ENCODE measurements at places on chromosomes 11 and 22.

GRCh38 chr11:26835611-26836010 lies 113.8 kb upstream of the SLC5A12 start:
- DNase-seq: no peak
- no peaks in the 10 kb centered on the region for H3K4me1 ChIP-seq
- H3K36me3 ChIP-seq: no peaks in the 10 kb centered on the region
- H3K27ac ChIP-seq: no peak overlapping the region
- H3K27me3 ChIP-seq: no peaks in the 10 kb centered on the region

DNA sequence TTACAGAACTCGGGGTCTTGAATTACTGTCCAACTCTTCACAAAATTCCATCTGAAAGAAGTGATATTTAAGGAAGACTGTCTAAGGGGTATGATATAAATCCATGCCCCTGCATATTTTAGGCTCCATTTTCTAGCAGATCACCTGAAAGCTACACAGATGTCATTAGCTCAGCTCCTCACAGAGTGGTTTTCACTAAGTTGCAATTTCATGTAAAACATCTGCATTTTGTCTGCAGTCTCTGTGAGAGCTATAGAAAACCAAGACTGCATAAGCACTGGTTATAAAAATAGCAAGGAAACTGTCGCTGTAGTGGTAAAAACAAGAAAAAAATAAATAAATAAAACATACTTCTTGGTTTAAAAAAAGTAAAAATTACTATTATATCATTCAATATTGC lies 103.4 kb downstream of the RPL27A start:
- peaks cover 78% of the 10 kb centered on the region for H3K4me1 ChIP-seq
- H3K4me3 ChIP-seq: no peak overlapping the region
- no peaks in the 10 kb centered on the region for H3K27me3 ChIP-seq
- no peak for DNase-seq

DNA sequence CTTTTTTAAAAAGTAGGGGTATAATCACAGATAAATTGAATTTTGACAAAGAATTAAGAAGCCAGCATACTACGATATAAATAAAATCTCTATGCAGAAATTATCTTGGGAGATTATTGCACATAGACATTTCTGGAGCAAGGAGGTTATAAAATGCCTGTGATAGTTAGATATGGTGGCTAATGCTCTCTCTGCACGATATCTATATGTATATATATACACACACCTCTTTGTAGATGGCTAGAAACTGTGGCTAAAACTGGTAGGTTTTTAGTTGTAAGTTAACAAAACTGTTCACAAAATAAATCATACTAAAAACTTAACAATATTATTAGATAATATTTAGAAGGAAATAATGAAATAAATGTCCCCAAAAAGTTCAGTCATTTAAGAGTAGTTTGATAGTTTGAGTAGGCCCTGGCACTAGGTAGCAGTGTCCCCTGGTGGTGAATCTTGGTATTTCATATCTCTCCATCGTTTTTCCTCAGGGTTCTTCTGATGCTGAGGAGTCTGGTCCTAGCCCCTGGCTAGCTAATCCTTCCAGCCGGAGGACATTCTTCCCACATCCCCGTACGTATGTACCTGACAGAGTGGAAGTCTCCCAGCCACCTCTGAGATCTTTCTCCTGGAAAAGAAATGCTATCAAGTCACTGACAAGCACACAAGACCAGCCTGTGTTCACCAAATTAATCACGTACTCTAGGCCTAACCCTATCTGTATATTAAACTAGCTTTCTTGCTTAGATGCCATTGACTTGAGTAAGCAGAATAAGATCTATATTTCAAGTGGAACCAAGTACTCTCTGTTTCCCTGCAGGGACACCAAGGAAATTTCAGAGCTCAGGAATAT lies 32.2 kb downstream of the ART5 start:
- no peak overlapping the region for H3K4me3 ChIP-seq
- peaks cover 19% of the 10 kb centered on the region for H3K4me1 ChIP-seq
- H3K27me3 ChIP-seq: no peaks in the 10 kb centered on the region

DNA sequence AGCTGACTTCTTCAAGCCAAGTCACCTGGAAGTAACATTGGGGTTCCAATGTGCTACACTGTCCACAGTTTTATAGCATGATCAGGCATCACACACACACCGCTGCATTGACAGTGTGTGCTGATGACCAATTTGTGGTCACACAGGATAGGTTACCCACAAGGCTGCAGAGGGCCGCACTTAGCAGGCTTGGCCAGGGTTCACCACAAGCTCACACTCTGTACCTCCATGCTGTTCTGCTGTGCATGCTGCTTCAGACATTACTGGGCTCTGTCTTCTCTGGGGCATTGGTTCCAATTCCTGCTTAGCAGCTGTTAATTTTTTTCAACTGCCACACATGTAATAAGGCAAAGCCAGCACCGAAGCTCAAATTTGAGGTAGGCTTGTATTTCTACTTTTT lies 11.0 kb upstream of the NRIP3 start:
- H3K4me3 ChIP-seq: no peak overlapping the region
- no peaks in the 10 kb centered on the region for H3K36me3 ChIP-seq
- H3K4me1 ChIP-seq: peaks cover 30% of the 10 kb centered on the region
- no peak overlapping the region for H3K27ac ChIP-seq

- H3K36me3 ChIP-seq: no peaks in the 10 kb centered on the region
- peak overlapping the region; percentile 33 for H3K4me3 ChIP-seq
- peak overlapping the region; percentile 18 for H3K27ac ChIP-seq
- H3K4me1 ChIP-seq: peaks cover 12% of the 10 kb centered on the region
Measured at GRCh38 chr11:2151500-2152257, 9.3 kb downstream of the INS start.

GRCh38 chr11:59706518-59707285 lies 6.9 kb downstream of the OR10V1 start:
- DNase-seq: no peak
- no peaks in the 10 kb centered on the region for H3K4me1 ChIP-seq
- H3K36me3 ChIP-seq: no peaks in the 10 kb centered on the region
- no peak overlapping the region for H3K4me3 ChIP-seq

GRCh38 chr11:92890846-92891245 lies 78.6 kb upstream of the MTNR1B start:
- no peaks in the 10 kb centered on the region for H3K4me1 ChIP-seq
- DNase-seq: no peak
- no peak overlapping the region for H3K4me3 ChIP-seq
- H3K36me3 ChIP-seq: no peaks in the 10 kb centered on the region
- H3K27ac ChIP-seq: no peak overlapping the region

- DNase-seq: no peak
- H3K4me3 ChIP-seq: no peak overlapping the region
- no peak overlapping the region for H3K27ac ChIP-seq
- peaks cover 27% of the 10 kb centered on the region for H3K36me3 ChIP-seq
- H3K4me1 ChIP-seq: peaks cover 13% of the 10 kb centered on the region
Measured at GRCh38 chr11:16846305-16846704, 107.9 kb downstream of the C11orf58 start.

- no peak for DNase-seq
- H3K27me3 ChIP-seq: no peaks in the 10 kb centered on the region
- peaks cover 26% of the 10 kb centered on the region for H3K4me1 ChIP-seq
- H3K4me3 ChIP-seq: no peak overlapping the region
- H3K36me3 ChIP-seq: no peaks in the 10 kb centered on the region
Measured at GRCh38 chr22:40385036-40385782, 14.8 kb downstream of the SGSM3 start.

DNA sequence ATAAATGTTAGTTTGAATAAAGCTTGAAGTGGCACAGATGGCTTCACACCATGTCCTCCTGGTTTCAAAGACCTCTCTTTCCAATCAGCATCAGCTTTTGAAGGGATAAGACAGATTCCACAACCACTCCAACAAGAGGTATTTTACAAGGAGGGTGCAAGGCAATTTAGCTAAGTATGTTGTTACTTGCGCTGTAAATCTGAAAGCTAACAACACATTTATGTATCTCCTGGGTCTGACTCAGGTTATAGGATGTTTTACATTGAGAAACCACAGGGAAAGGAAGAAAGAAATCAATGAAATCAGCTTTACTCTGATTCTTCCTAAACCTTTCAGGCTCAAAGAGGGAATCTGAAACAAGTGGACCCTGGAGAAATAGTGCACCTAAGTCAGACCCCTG lies 12.1 kb downstream of the CWC15 start:
- no peaks in the 10 kb centered on the region for H3K4me1 ChIP-seq
- peaks cover 66% of the 10 kb centered on the region for H3K36me3 ChIP-seq
- no peaks in the 10 kb centered on the region for H3K27me3 ChIP-seq

DNA sequence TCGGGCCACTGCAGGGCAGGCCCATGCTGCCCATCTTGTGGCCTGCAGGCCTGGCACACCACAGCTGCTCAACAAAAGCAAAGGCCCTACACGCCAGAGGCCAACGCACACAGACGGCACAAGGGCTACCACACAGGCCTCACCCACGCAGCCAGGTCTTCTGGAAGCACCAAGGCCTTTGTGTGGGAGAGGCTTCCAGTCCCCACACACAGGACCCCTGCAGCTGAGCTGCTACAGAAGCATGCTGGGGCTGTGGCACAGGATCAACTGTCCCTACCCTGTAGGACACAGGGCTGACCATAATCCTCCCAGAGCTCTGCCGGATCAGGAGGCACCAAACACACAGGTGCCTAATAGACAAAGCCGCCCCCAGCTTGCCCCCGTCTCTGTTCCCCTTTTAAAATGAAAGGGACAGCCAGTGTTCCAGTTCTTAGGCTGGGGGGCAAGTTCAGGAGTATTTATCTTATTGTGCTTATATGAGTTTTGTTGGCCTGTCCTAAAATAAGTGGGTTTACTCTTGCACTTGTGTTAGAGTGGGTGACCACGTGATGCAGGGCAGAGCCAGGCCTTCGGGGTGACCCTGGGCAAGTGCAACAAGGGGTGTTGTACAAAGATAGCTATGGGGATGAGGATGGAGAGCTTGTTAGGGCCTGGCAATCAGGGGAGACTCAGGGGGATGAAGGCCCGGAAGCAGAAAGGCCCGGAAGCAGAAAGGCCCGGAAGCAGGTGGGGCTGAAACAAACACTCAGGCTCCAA lies 5.4 kb downstream of the TTLL12 start:
- no peak for DNase-seq
- no peaks in the 10 kb centered on the region for H3K27me3 ChIP-seq
- H3K36me3 ChIP-seq: peaks cover 12% of the 10 kb centered on the region
- no peak overlapping the region for H3K27ac ChIP-seq
- peaks cover 18% of the 10 kb centered on the region for H3K4me1 ChIP-seq
- no peak overlapping the region for H3K4me3 ChIP-seq

DNA sequence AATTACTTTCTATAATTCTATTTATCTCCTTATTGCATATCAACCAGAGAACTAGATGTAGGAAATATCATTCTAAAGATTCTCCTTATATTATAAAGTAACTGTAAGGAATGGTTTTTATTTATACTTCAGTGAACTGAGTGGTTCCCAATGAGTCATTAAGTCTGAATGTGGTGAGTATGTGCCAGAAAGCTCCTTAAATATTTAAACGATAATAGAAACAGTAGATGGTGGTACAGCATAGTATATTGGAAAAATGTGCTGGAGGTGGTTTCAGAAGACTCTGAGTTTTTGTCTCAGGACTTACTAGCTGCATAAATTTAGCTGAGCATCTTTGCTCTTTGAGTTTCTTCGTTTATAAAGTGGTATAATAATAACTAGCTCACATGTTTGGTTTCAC lies 653.5 kb downstream of the FAM181B start:
- no peak for DNase-seq
- no peaks in the 10 kb centered on the region for H3K36me3 ChIP-seq
- no peaks in the 10 kb centered on the region for H3K4me1 ChIP-seq
- no peak overlapping the region for H3K4me3 ChIP-seq

- H3K27ac ChIP-seq: no peak overlapping the region
- H3K4me1 ChIP-seq: no peaks in the 10 kb centered on the region
- no peaks in the 10 kb centered on the region for H3K36me3 ChIP-seq
- H3K4me3 ChIP-seq: no peak overlapping the region
- no peak for DNase-seq
- H3K27me3 ChIP-seq: peaks cover 77% of the 10 kb centered on the region
Measured at GRCh38 chr11:70913715-70914231, 338.6 kb downstream of the SHANK2 start.

DNA sequence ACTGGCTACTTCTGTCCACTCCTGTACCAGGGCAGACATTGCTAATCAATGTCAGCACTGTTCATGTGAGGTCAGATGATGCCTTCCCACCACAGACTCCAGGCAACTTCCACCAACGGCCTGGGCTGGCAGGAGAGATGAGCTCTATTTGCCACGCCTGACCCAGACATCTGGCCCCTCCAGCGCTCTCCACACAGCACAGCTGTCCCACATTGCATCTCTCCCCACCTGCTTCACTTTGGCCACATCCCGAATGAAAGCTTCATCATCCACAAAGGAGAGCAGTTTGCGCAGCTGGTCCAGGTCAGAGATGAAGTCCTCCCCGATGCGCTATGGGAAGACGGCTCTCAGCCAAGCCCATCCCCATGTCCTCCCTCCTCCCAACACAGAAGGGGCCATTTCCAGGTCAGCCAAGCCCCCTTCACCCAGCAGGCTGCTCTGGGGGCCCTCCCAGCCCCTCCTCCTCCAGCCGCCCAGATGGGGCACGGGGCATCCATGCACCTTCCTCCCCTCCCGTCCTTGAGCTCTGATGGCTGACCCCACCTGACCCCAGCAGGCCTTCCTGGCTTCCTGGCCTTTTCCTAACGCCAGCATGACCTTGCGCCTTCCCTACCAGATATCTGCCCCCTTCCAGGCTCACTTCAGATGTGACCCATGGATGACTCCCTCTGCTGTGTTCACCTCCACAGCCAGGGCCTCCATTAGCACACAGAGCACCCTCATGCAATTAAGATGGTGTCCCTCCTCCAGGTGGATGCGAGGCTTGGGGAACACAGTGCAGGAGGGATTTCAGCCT lies 7.4 kb downstream of the PYGM start:
- no peak for DNase-seq
- H3K4me1 ChIP-seq: peaks cover 6% of the 10 kb centered on the region
- no peak overlapping the region for H3K4me3 ChIP-seq
- no peak overlapping the region for H3K27ac ChIP-seq

- H3K36me3 ChIP-seq: no peaks in the 10 kb centered on the region
- no peak for DNase-seq
- peaks cover 9% of the 10 kb centered on the region for H3K4me1 ChIP-seq
- H3K27me3 ChIP-seq: no peaks in the 10 kb centered on the region
- no peak overlapping the region for H3K27ac ChIP-seq
Measured at GRCh38 chr11:63558459-63559157, 4.6 kb downstream of the PLAAT2 start.

DNA sequence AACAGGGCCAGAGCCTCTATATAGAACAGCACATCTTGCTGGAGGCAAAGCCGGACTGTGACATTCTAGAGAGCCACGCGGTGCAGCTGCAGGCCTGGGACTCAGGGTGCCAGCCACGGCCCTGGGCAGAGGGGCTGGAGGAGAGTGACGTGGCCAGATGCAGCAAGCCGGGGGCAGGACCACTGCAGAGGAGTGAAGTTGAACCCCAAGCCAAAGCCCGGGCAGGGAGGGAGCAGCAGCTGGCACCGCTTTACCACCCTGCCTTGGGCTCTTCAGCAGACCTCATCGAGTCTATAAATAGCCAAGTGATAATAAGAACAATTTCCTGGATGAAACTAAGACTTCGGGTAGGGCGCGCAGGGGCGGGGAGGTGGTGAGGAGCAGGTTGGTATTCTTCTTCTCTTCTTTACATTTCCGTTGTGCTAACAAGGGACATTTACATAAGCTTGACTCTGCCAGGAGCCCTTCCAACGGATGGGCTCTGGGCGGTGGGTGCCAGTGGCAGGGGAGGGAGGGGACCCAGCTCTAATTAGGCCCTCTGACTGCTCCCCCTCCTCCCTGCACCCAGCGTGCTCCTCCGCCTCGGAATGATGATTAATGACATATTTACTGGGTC lies 110.2 kb downstream of the ST3GAL4 start:
- no peaks in the 10 kb centered on the region for H3K36me3 ChIP-seq
- no peaks in the 10 kb centered on the region for H3K27me3 ChIP-seq
- H3K4me1 ChIP-seq: peaks cover 29% of the 10 kb centered on the region
- H3K4me3 ChIP-seq: peak overlapping the region; percentile 21
